Pulmonary artery endothelial cell (primary cell): ENCODE measurements at places on chromosomes 1 and 21. TPM values are rescaled to one million over a fixed set of nuclear protein-coding genes. Genes with fewer than 3 reads are reported as not detected.

Gene PGBD5
- total RNA-seq, result 0.04 and 0.07 TPM in 2 replicates

Gene PCSK9
- total RNA-seq, result 0.07 TPM in 2 replicates

Gene CA14
- not detected in 2 replicates for total RNA-seq

Gene A3GALT2
- total RNA-seq, result not detected in 2 replicates

Gene RUNX3
- under 0.01 TPM in 1 of 2 replicates, not detected in the other for total RNA-seq

Gene ATP5PO
- total RNA-seq, result 177 and 205 TPM in 2 replicates

Gene KRTAP19-7
- total RNA-seq, result not detected in 2 replicates

Gene TNFRSF8
- 0.20 and 0.32 TPM in 2 replicates for total RNA-seq

Gene MRAP
- total RNA-seq, result not detected in 2 replicates

Gene PINK1
- 52.6 and 54.7 TPM in 2 replicates for total RNA-seq

Gene TEX38
- not detected in 2 replicates for total RNA-seq
